AML-193 (cell line): ENCODE measurements at places on chromosomes 5 and 9.

DNA sequence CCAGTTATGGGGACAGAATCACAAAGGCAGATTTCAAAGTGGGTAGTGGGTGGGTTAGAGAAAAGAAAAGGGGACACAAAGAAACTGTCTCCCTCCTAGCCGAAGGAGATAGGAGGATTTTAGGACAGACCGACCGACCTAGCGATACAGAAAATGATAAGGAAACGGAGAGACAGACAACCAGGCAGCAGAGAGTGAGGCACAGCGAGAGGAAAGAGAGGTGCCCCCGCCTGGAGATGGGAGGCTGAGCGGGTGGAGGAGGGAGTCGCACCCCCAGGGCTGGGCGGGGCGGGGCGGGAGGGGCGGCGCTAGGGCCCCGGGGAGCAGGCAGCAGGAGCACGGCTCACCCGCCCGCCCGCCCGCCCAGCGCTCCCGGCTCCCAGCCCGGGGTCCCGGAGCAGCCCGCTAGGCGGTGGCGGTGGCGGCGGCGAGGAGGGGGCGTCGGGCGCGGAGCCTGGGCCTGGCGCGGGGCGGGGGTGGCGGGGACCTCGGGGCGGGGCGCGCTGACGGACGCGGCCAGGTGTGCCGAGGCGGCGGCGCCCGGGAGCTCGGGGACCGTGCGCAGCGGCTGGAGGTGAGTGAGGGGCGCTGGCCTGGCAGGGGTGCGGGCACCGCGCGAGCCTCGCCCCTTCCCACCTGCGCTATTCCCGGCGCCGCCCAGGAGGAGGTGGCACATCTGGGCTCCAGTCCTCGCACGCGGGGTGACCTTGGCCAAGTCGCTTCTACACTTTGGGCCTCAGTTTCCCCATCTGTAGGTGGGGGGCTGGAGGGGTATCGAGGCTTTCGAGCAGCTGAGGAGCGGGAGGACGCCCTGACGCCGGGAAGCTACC, 15.9 kb upstream of the SYNPO start:
- DNase-seq = no peak

GRCh38 chr5:153530357-153531143, 40.1 kb downstream of the GRIA1 start:
- no peak for DNase-seq

DNA sequence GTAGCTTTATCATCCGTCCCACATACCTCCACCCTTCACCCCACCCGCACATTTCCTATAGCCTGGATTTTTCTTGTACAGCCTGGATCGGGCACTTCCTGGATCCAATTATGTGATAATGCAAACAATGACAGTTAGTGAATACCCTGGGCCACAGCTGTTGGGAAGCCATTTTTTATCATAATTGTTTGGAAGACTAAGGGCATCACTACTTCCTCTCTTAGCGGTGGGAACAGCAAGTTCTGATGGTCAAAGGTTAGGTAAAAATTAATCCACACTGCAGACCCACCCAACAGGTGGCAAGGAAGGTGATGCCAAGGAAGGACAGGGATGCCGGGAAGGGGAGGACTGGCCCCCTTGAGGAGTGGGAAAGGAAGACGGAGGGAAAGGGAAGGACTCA, 183.7 kb downstream of the SAXO1 start:
- no peak for DNase-seq

- DNase-seq = no peak
These were observed 15.9 kb upstream of the NOTCH1 start for GRCh38 chr9:136561779-136562178.

DNA sequence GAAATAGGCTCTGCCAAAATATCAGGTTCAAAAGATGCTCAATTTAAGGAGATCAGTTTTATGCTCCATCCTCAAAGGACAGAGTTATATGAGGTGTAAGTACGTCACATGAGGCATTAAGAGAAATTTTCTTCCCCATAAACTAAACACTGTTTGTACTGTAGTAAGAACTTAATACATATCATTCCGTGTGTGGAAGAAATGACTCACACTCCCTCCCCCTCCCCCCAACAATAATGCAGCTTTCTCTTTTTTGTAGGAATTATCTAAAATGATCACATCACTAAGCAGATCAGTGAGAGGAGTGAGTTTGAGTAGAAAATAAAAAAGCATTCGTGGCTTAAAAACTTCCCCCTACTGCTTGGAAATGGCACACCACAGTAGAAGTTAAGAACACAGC, 2.2 kb downstream of the CDH12 start:
- no peak for DNase-seq

- DNase-seq = no peak
These were observed 127.1 kb downstream of the RNF180 start for GRCh38 chr5:64292611-64293215.

DNA sequence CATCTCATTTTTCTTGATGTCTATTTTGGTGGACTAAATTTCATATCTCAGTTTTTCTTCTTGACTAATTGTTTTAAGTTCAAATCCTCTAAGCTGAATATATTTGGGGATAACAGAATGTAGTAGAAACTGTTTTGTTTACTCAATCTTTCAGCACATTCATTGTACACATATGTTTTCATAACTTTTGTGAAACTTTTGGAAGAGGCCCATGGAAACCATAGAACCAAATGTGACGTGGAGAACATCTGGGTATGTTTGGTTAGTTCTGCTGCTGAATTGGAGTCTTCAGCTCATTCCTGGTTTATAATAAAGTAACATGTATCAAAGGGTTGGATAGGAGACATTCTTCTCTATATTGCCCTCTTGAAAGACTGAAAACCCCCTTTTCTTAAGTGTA, 88.4 kb downstream of the CCDC171 start:
- DNase-seq = no peak

GRCh38 chr9:91150998-91151717, 210.6 kb downstream of the AUH start:
- DNase-seq = peak; percentile 94

GRCh38 chr9:106069241-106069640, 374.9 kb downstream of the TMEM38B start:
- DNase-seq = no peak

- DNase-seq = no peak
These were observed 459.6 kb downstream of the ACTL7B start for GRCh38 chr9:108396193-108396592.

- DNase-seq = no peak
These were observed 32.2 kb upstream of the KCNIP1 start for GRCh38 chr5:170471551-170472178.

DNA sequence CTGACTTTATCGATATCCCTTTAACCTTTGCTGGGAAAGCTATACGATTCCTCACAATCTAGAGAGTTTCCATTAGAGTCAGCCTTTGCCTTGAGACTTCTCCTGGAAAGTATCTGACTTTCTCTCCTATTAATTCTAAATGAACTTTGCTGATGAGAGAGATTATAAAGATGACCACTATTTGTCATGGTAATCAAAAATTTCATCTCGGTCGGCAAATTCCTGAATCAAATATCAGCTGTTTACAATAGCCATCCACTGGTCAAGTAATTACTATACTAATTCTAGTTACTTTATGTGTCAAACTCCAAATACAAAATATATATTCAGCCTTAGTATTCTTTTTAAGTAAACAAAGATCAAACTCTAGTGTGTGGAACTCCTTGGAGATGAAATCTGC, 164.4 kb upstream of the ITGA1 start:
- DNase-seq = no peak

DNA sequence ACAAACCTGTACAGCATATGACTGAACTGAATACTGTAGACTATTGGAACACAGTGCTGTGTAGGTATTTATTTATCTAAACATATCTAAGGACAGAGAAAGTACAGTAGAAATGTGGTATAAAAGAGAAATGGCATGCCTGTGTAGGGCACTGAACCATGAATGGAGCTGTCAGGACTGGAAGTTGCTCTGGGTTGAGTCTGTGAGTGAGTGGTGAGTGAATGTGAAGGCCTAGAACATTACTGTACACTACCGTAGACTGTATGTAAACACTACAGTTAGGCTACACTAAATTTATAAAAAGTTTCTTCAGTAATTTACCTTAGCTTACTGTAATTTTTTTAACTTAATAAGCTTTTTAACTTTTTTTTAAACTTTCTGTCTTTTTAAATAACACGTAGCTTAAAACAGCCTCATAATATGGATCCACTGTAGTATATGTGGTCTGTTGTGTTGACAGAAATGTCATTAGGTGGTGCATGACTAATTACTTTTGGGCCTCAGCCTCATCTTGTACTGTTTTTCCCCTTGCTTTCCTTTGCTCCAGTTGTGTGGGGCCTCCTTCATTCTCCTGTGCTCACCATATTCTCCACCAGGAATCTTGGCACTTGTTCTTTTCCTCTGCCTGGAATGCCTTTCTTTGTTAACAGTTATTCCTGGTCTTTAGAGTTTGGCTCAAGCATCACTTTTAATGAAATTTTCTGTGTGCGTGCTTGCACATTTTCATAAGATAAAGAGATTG, 8.8 kb downstream of the SPIN1 start:
- DNase-seq = no peak

DNA sequence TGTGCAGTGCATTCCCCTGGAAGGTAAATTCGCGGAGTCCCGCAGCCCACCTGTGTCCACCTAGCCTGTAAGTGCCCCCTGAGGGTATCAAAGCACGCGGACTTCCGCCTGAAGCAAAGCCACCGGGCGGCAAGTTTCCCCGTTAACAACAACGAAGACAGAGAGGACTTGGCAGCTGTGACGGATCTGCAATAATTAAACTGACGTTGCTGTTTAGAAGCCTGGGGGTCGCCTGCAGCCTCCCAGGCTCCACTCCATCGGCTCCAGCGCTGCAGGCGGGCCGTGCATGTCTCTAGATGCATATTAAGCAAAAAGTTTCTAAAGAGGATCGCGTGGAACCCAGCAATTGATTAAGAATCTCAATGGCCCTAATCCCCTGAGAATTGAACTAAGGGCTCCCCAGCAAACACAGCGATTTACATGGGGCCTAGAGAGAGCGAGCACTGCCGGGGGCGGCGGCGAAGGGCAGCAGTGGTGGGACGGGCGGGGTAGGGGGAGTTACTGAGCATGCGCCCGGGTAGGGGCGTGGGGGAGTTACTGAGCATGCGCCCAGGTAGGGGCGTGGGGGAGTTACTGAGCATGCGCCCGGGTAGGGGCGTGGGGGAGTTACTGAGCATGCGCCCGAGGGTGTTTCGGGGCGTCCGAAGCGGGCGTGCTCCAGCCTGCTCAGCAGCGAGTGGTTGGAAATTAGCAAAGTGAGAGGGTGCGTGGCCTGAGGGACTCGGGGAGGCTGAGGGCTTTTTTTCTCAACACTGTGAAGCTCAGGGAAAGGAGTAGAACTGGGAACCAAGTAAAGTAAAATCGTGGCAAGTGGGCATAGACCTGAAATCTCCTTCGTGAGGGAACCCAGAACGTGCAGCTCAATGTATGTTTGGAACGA, 255.2 kb downstream of the DOCK8 start:
- peak; percentile 80 for DNase-seq

GRCh38 chr5:585962-586628, 26.0 kb upstream of the CEP72 start:
- DNase-seq = no peak

GRCh38 chr5:127586811-127587210, 62.1 kb upstream of the CTXN3 start:
- DNase-seq = no peak

DNA sequence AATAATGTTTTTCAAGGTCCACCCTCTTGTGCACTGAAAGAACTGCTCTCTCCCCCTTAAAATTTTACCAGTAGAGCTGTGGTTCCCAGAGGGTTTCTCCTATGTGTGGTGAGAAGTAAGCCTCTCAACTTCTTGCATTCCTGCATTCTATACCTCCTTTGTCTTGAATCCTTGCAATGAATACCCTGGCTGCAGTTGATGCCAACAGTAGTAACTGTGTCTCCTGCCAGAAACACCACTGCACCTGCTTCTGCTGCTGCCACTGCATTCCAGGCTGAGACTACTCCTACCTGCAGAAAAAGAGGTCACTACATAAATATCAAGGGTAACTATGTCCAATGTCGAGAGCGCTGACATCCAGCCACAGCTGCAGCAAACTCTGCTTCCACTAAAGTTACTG, 203.7 kb downstream of the TMEM167A start:
- no peak for DNase-seq
